CD8-positive, alpha-beta T cell (primary cell): ENCODE measurements at places on chromosomes 11 and 22. TPM values are rescaled to one million over a fixed set of nuclear protein-coding genes. Genes with fewer than 3 reads are reported as not detected.

- no peak for DNase-seq
Observed at GRCh38 chr11:9530901-9531625, 42.4 kb upstream of the WEE1 start.

The SPECC1L gene
- total RNA-seq, result 24.7 TPM

The C11orf91 gene
- 0.54 TPM for total RNA-seq

DNA sequence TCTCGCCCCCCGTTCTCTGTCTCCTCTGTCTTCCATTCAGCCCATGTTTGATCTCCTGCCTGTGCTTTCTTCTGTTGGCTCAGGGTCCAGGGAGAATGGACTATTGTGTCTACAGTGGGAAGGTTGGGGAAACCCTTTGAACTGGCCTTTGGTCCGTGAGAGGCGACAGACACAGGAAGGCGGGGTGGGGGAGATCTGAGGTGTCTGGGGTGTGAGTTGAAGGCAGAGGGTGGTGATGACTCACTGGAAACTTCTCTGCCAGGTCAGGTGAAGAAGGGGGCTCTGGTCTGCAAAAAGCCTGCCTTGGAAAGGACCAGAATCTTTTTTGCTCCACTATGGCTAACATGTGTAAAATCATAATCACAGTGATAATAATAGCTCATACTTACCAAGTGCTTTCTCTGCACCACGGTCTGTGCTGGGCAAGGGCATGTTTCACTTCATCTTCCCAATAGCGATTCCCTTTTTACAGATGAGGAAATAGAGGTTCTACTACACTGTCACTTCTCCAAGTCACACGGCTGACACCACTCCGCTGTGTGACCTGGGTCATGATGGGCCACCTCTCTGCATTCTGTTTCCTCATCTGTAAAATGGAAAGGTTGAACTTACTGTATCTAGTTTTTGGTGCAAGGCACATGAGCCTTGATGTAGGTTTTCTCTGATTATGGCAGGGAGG, 99.8 kb upstream of the ALX4 start:
- no peak for DNase-seq

DNA sequence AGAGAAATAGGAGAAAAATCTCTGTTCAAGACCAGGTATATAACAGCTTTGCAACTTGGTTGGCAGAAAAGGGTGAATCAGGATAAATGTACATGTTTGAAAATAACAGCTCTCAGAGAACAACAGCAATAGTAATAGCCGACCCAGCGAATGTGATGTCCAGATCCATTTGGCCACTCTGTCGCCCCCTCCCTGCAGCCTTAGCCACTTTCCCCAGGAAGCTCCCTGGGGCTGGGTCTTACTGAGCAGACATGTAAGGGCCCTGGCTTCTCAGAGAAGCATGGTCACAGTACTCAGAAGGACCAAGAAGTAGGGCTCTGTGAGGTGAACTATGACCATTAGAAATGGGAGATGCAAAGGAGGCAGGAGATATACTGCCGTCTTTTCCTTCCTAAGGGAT, 154.1 kb upstream of the SNX19 start:
- DNase-seq, result no peak

The OR51I1 gene
- not detected for total RNA-seq

DNA sequence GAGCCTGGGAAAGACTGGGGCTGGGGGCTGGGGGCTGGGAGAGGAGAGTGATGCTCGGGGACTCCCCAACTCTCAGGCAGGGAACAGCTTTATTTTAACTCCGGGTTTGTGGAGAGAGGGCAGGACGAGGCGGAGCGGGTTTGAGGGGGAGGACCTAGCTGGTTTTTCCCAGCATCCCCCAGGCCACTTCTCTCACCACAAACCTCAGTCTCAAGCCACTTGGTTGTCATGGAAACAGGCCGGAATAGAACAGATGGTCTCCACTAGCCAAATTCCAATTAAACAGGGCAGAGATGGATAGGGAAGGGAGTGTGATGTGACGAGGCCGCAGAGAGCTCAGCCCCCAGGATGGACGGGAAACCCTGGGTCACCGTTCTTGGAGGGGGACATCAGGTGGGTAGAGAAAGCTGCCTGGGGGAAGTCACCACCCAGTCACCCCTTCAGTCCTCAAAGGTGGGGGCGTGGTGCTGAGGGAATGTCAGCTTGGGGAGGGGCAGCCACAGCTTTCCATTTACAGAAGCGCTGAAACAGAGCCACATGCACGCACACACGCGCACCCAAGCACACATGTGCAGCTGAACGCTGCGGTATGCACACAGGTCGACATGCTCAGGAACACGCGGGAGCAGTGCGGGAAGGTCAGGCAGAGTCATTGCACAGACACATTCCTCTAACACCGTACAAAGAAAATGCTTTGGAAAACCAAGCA, 19.2 kb downstream of the NECTIN1 start:
- no peak for DNase-seq

The KCNJ1 gene
- total RNA-seq, result not detected

The MS4A7 gene
- not detected for total RNA-seq

The MMP7 gene
- total RNA-seq, result not detected

- DNase-seq, result no peak
Observed at GRCh38 chr11:19345848-19346681, 105.3 kb upstream of the E2F8 start.

GRCh38 chr22:40243891-40244290, 66.2 kb downstream of the TNRC6B start:
- no peak for DNase-seq

GRCh38 chr22:39931251-39931650, 28.9 kb upstream of the TMA7B start:
- no peak for DNase-seq

DNA sequence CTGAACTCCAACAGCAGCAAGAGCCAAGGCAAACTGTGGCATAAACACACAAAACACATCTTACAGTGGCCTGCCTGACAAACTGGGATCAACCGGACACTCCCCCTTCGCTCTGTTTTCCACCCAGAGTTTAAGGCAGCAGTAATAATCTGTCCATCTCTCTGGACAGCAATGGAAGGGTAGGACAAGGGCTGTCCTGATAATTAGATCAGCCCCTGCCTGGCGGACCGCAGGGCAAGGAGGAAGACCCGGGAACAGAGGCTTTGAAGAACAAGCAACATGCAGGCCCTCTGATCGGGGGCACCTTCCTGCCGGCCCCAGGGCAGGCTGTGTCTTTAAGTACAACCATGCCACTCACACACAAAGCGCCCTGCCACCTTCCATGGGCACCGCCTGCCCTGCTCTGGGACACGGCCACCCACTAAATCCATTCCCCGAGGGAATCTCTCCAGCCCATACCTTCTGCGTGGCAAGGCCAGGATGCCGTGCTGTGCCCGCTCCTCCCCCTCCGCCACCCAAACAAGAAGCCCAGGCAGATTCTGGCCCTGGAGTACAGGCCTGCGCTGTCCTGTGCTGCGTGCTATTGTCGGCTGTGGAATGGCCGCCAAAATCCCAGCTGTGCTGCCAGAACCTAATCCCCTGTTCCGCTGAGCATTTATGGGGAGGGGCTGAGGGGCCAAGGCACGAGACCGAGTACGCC, 38.8 kb downstream of the NUMA1 start:
- peak; percentile 56 for DNase-seq
